ENCODE measurements at places on chromosomes 16 and 17.

GRCh38 chr17:330993-331701 is 21.5 kb downstream of the RPH3AL start:
- peak; percentile 90 for DNase-seq

DNA sequence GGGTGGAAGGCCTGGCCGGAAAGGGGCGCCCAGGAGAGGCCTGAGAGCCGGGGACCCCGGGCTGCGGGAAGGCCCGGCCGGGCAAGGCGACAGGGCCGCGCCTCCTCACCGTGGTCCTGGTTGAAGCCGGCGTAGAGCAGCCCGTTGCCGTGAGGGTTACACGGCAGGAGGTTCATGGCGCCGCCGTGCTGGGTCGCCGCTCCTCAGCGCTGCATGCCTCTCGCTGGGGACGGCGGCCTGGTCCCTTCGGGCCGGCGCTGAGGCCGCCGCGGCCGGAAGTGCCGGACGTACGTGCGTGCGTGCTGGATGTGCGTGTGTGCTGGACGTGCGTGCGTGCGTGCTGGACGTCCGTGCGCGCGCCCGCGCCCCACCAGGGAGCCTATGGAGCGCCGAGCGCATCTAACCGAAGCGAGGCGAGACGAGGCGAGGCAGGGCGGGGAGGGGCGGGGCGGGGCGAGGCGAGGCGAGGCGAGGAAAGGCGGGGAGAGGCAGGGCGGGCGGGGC is at the start of gene WDR45B:
TSS of gene WDR45B (minus strand) at position 280 of the 504 bp plus-strand sequence. CDS start at position 176, 104 bp downstream.
- peak; percentile 93 for DNase-seq

GRCh38 chr17:18040261-18040858 is 1.2 kb downstream of the GID4 start:
- peak; percentile 19 for DNase-seq

DNA sequence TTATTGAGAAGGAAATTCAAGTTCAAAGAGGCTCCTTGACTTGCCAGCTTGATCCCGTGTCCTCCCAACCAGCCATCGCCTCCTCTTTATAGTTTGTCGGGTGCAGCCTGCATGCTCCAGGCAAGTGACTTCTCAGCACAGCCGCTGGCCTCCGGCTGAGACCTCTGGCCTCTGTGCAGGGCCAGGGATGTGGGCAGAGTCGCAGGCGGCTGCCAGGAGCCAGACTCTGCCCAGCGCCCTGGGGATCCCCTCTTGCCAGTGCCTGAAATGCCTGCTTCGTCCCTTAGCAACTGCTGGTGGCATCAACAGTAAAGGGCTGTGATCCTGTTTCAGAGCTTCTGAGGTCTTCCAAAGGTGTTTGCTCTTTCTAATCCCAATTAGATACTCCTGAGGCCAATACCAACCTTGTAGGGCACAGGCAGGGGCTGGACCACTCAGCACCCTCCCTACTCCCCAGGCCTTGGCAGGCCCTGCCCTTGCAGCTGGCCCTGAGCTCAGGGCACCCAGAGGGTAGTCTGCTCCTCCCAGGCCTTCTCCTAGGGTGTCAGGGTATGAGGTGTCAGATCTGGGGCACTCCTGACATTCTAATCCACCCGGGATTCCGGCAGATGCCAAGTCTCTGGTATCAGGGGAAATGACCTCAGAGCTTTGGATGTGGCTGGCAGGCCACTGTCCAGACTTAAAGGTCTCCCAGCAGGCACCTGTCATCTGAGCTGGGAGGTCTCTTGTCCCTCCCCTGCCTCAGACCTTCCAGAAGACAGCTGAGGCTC is 68.0 kb upstream of the SIAH1 start:
- DNase-seq = no peak

DNA sequence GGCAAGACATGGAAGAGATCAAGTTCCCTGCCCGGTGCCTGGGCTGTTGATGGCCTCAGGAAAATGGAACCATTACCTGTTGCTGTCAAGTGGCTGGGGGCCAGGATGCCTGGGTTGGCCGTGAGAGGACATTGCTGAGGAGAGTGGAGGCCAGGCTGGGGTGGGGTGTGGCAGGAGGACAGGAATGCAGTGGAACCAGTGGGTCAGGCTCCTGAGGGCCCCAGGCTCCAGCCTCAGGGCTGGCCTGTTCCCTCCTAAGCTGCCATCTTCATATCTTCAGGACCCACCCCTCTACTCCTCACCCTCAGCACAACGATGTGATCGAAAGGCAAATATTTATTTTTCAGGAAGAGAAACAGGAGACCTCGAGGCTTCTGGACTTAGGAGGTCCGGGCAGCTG is 8.5 kb upstream of the YPEL3 start:
- DNase-seq = no peak

GRCh38 chr17:34726536-34727384 is 147.4 kb downstream of the TMEM132E start:
- no peak for DNase-seq

DNA sequence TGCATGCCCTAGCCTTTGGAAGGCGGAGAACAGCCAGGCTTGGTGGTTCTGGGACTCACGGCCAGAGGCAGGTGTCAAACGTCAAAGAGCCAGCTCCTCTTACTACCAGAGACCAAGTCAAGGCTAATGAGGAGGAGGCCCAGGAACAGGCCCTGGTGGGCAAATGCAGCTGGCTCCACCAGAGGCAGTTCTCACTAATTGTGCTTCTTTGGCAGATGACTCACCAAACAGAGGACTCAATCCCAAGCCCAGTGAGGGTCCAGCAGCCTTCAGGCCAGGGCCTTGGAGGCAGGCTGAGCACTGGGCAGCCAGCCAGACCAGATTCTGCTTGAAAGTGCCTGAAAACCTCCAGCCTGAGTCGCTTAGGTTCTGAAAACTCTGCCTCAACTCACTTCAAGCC is 336.5 kb upstream of the CDH5 start:
- DNase-seq = no peak

- no peak for DNase-seq
Observed at GRCh38 chr17:2889256-2889655, 93.0 kb downstream of the RAP1GAP2 start.

DNA sequence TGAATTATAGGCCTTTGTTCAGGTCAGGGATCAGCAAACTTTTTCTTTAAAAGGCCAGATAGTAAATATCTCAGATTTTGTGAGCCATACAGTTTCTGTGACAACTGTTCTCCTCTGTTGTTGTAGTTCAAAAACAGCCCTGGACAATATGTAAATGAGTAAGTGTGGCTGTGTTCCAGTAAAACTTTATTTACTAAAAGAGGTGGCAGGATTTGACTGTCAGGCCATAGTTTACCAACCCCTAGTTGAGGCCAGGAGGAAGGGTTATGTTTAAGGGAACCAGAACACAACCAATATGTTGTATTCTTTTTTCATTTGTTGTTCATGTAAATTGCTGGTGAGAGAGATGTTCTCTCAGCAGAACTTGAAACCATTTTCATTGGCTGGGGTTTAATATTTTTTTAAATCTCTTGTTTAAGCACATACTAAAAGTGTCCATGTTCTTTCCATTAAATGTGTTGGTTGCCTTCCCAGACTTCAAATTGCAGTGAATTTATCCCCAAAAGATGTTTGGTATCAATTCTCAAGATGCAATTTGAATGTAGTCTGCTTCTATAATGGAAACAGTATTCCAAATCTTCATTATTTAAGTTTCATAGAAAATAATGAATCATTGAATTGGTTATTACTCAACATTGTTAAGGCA is 260.3 kb downstream of the FTO start:
- DNase-seq = no peak

DNA sequence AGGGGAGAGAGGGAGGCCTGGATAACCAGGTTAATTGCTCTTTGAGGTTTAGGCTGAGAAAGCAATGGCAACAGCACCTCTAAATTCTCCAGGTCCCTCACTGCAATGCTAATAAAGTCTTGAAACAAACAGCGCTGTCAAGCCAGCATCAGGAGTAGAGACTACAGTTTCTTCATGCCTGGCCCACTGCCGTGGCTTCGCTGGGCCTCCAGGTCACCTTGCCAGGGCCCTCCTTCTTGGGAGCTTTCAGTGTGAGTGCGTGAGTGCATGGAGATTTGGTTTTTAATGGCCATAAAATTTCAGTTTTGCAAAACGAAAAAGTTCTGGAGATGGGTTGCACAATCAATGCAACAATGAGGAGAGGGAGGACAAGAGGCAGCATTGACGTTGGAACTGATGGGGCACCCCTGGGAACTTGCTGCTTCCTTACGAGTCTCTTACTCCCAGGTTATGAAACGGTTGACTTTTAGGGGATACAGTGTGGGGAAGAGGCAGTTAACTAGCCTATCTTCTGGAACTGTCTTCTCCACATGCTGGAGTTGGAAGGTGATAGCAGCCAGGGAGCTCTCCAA is 229.4 kb downstream of the XYLT1 start:
- no peak for DNase-seq

GRCh38 chr16:58462997-58463941 is 36.7 kb upstream of the NDRG4 start:
- no peak for DNase-seq

DNA sequence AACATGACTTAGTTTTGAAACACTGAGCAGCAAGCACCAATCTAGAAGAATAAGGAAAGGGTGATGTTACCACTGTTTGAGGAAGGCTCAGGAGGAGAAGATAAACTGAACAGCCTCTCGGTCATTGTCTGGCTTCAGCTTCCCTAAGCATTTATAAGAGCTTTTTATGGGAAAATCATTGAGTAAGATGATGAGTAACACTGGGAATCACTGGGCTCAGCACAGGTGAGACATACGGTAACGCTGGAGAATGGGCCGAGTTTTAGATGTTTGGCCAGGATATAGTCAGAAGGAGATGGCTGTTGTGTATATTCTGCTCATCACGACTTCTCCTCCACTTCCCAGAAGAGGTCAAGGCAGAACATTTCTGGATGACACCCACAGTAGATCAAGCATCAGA is 42.2 kb upstream of the ALOX12 start:
- no peak for DNase-seq

DNA sequence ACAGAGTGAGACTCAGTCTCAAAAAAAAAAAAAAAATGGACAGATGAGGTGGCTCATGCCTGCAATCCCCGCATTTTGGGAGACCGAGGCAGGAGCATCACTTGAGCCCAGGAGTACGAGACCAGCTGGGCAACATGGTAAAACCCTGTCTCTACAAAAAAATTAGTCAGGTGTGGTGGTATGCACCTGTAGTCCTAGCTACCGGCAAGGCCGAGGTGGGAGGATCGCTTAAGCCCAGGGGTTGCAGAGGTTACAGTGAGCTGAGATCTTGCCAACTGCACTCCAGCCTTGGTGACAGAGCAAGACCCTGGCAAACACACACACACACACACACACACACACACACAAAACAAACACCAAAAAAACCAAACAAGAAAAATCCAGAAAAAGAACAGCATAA is 7.7 kb upstream of the ENGASE start:
- no peak for DNase-seq

- no peak for DNase-seq
Observed at GRCh38 chr17:51434434-51435170, 174.3 kb downstream of the UTP18 start.
